ENCODE measurements at places on chromosomes 4 and X. TPM values are rescaled to one million over a fixed set of nuclear protein-coding genes. Genes with fewer than 3 reads are reported as not detected.

Gene SOWAHB
- 2.8 TPM for total RNA-seq

Gene TEX13D
- total RNA-seq = not detected

Gene CT45A2
- total RNA-seq = not detected

Gene PPP2R2C
- total RNA-seq = 7.6 TPM

DNA sequence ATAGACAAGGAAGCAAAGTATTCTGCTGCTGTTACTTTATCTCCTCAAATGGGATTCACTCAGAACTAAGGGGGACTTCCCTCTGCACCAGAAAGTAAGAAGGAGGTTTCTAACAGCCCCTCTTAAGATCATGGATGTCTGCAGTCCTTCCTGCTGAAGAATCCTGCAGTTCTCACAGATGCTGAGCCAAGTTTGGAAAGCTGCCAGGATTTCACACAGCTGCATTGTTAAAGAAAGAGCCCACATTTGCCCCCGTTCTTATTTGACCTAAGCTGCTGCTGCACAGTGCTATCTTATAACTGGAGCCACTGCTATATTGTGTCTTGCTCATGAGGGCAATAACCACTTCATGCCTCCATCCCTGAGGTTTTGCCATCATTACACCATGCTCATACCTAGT lies 81.1 kb downstream of the FAAH2 start:
- H3K4me3 ChIP-seq = no peak overlapping the region
- DNase-seq = no peak
- no peaks in the 10 kb centered on the region for H3K36me3 ChIP-seq
- H3K27ac ChIP-seq = no peak overlapping the region
- H3K4me1 ChIP-seq = no peaks in the 10 kb centered on the region
- no peaks in the 10 kb centered on the region for H3K27me3 ChIP-seq

GRCh38 chr4:93147524-93148212 lies 680.9 kb upstream of the ATOH1 start:
- no peaks in the 10 kb centered on the region for H3K36me3 ChIP-seq
- no peaks in the 10 kb centered on the region for H3K27me3 ChIP-seq
- peak; percentile 86 for DNase-seq
- H3K4me3 ChIP-seq = no peak overlapping the region
- peaks cover 46% of the 10 kb centered on the region for H3K4me1 ChIP-seq

DNA sequence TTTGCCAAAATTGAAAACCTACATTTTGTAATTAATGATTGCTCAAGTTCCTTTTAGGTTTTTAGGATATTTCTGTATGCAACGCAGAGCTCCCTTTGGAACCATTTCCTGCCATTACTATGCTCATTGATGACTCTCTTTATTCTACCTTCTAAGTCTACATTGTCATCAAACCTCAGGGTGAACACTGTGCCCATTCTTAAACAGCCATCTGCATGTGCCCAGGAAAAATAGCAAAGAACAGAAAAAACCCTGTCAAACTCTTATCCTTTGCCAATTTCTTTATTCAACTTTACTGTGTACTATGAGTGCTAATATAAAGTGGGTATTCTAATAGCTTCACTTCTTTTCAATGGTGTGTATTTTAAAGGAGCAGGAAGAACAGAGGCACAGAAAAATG lies 1455.9 kb downstream of the ADGRL3 start:
- no peaks in the 10 kb centered on the region for H3K4me1 ChIP-seq
- no peaks in the 10 kb centered on the region for H3K27me3 ChIP-seq
- DNase-seq = no peak
- H3K27ac ChIP-seq = no peak overlapping the region
- H3K4me3 ChIP-seq = no peak overlapping the region

DNA sequence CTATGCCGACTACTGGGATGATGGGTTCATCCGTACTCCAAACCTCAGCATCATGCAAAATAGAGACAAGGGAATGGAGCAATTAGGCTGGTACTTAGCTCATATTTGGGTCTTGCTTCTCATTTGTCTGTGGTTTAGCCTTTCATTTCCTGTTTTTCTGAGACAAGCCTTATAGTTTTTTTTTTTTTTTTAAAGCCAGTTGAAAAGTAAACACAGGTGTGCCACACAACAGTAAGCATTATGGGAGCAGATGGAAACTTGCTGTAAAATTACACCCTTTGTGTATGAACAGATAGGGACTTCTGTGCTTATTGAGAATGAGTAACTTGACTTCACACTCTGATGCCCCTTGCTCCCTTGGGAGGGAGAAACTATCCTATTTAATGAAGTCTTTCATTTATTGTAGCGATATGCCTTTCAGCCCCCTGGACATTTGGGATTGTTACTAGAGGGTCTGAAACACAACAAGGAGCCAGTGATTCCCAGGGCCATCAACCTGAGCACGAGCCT lies 13.7 kb downstream of the RASSF6 start:
- no peaks in the 10 kb centered on the region for H3K27me3 ChIP-seq
- no peak overlapping the region for H3K4me3 ChIP-seq
- no peak overlapping the region for H3K27ac ChIP-seq
- H3K4me1 ChIP-seq = peaks cover 7% of the 10 kb centered on the region

DNA sequence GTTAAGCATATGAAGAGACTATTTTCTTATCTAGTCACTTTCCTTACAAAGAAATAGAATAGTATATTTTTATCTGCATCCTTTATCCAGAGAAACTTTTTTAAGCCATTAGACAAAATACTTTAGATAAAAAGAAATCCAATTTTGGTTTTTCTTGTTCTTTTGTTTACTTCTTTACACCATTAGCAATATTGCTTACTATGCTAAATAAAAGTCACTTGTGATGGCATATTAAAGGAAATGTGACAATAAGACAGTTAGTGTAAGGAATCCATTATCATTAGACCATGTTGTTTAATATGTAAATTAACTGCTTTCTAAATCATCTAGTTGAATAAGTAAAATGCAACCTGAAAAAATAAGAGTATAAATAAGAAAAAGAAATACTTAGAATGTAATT lies 2582.7 kb downstream of the ARAP2 start:
- no peak for DNase-seq
- no peaks in the 10 kb centered on the region for H3K36me3 ChIP-seq
- H3K27ac ChIP-seq = no peak overlapping the region
- no peaks in the 10 kb centered on the region for H3K4me1 ChIP-seq
- H3K27me3 ChIP-seq = no peaks in the 10 kb centered on the region
- no peak overlapping the region for H3K4me3 ChIP-seq

DNA sequence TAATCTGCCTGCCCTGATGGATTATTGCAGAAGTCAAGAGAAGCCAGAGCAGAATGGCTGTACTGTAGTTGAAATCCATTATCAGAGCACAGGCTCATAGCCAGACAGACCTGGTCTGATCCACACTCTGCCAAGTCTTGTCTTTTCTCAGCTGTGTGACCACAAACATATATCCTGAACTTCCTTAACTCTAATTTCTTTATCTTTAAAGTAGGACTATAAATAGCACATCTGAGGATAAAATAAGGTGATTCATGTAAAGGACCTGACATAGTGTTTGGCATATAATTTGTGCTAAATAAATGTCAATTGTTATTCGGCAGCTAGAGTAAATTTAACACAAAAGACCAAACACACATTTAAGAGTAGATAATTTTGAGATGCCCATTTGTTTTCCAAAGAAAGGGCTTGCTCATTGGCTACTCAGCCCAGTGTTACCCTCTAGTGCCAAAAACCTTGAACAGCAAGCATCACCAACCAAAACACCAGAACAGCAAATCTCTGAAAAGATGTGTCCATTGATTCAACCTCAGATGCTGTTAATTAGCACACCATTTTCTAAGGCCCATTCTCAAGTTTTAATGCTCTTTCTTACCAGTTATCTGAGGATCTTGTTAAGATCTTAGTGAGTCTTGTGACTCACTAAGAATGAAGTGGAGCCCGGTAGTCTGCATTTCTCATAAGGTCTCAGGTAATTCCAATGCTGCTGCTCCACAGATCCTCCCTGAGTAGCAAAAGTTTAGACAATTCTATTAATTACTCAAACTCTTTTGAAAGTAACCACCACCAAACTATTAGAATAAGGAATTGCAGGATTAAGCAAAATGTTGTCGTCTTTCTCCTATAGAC lies 108.8 kb downstream of the HHIP start:
- no peaks in the 10 kb centered on the region for H3K4me1 ChIP-seq
- no peaks in the 10 kb centered on the region for H3K27me3 ChIP-seq
- no peak overlapping the region for H3K4me3 ChIP-seq
